Smooth muscle cell of the pulmonary artery (primary cell): ENCODE measurements at places on chromosomes 7 and 10. TPM values are rescaled to one million over a fixed set of nuclear protein-coding genes. Genes with fewer than 3 reads are reported as not detected.

Gene STEAP1
- 48.2 and 62.2 TPM in 2 replicates for total RNA-seq

Gene GIMAP2
- total RNA-seq: 0.43 and 1.7 TPM in 2 replicates

Gene BLVRA
- 22.7 and 26.3 TPM in 2 replicates for total RNA-seq

Gene HMX2
- not detected in 2 replicates for total RNA-seq

Gene LIPN
- total RNA-seq: not detected in 2 replicates

Gene TMUB1
- total RNA-seq: 25.5 and 26.2 TPM in 2 replicates

Gene LRRC17
- 65.6 and 103 TPM in 2 replicates for total RNA-seq

Gene SPDYE6
- not detected in 2 replicates for total RNA-seq

Gene PTF1A
- total RNA-seq: not detected in 2 replicates

Gene GRID2IP
- total RNA-seq: 0.07 TPM in 1 of 2 replicates, not detected in the other

Gene CHCHD2
- total RNA-seq: 166 and 200 TPM in 2 replicates

Gene EIF3A
- total RNA-seq: 125 and 140 TPM in 2 replicates

Gene IQUB
- total RNA-seq: 0.63 and 0.85 TPM in 2 replicates

Gene SLC26A5
- total RNA-seq: not detected in 2 replicates

Gene ARL5B
- total RNA-seq: 13.3 and 14.6 TPM in 2 replicates

Gene GRM3
- total RNA-seq: not detected in 2 replicates

Gene CRTAC1
- 0.07 and 0.50 TPM in 2 replicates for total RNA-seq

Gene ATG9B
- 0.98 and 1.2 TPM in 2 replicates for total RNA-seq
